ENCODE measurements at places on chromosomes 2 and 18. TPM values are rescaled to one million over a fixed set of nuclear protein-coding genes. Genes with fewer than 3 reads are reported as not detected.

Gene UGT1A4
- total RNA-seq: not detected

Gene GPR39
- total RNA-seq: not detected

Gene OTOS
- not detected for total RNA-seq

Gene HOXD13
- not detected for total RNA-seq

Gene ABCG8
- total RNA-seq: not detected

Gene ACAA2
- total RNA-seq: 76.3 TPM

Gene FNDC4
- total RNA-seq: not detected

Gene UNC80
- not detected for total RNA-seq

Gene FER1L5
- total RNA-seq: not detected

Gene GCG
- total RNA-seq: not detected

Gene IL36G
- total RNA-seq: not detected

Gene CRYGD
- not detected for total RNA-seq
